Natural killer cell (primary cell): ENCODE measurements at places on chromosomes 1 and 21. TPM values are rescaled to one million over a fixed set of nuclear protein-coding genes. Genes with fewer than 3 reads are reported as not detected.

The C8B gene
- not detected for total RNA-seq

DNA sequence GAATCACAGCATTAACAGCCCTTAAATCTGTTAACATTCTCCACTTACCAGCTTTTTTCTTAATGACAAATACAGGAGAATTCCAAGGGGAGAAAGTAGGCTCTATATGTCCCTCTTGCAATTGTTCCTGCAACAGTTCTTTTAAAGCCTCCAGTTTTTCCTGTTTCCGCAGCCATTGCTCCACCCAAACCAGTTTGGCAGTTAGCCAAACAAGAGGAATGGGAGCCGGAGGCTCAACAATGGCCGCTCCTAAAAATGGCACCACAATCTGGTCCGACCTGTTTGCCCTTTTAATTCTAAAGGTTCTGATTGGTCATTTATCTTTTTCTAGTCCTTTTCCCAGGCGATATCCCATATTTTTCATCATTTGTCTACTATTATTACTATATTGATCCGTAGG lies 14.0 kb upstream of the L1TD1 start:
- DNase-seq, result no peak

The LCK gene
- total RNA-seq, result 227 TPM

DNA sequence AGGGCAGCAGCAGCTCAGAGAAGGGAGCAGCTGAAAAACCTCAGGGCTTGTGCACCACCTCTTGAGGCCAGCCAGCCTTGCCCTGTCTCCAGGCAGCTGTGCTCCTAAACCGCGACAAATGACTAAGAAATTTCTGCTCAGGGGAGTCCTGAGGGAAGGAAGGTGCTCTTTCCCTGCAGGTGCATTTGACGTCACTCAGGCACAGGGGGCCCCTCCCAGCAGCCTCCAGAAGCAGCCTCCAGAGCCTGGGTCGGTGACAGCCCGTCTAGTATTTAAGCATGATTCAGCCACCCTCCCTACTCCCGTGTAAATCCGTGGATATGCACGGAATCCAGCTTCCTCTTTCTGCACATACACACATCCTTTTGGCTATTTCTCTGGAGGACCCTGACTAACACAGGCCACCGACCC lies 560.5 kb downstream of the KIF26B start:
- DNase-seq, result no peak

The TACSTD2 gene
- total RNA-seq, result not detected

GRCh38 chr1:36572906-36573305 lies 90.2 kb upstream of the CSF3R start:
- DNase-seq, result no peak
